Right lung (tissue), 10 donors: ENCODE measurements at places on chromosomes 12 and 14.

DNA sequence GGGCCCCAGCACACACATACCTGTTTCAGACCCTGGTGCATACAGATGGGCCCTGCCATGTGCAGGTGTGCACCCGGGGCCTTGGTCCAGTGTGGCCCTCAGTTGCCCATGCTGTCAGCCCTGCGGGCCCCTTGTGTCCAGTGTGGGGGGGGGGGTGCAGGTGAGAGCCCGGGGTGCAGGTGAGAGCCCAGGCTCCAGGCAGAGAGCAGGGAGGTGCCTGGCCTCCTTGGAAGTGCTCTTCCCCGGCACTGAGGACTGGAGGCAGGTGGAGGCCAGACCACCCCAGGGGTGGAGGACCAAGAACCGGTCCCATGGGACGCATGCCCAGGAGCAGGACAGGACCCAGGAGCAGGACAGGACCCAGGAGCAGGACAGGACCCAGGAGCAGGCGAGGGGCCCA is 40.9 kb downstream of the FBRSL1 start:
- no peak for DNase-seq

DNA sequence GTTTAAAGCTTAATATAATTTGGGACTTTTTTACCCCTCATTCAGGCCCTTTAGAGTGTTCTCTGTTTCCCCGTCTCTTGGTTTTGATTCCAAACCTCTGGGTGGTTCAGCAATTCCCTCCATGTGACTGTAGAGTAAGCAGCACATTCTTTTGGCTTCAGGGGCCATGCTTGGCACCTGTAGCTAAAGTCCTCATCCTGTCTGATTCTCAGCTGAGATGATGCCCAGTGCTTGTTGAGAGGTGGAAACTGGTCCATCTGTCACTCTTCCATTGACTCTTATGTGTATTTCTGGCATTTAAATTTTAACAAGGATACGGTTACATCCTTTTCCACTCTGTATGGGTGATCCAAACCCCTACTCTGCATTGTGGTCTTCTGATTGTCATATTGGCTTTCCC is 127.1 kb downstream of the DIO2 start:
- DNase-seq = no peak

- peak; percentile 27 for DNase-seq
These were observed 7.5 kb downstream of the VTI1B start for GRCh38 chr14:67666750-67667449.

DNA sequence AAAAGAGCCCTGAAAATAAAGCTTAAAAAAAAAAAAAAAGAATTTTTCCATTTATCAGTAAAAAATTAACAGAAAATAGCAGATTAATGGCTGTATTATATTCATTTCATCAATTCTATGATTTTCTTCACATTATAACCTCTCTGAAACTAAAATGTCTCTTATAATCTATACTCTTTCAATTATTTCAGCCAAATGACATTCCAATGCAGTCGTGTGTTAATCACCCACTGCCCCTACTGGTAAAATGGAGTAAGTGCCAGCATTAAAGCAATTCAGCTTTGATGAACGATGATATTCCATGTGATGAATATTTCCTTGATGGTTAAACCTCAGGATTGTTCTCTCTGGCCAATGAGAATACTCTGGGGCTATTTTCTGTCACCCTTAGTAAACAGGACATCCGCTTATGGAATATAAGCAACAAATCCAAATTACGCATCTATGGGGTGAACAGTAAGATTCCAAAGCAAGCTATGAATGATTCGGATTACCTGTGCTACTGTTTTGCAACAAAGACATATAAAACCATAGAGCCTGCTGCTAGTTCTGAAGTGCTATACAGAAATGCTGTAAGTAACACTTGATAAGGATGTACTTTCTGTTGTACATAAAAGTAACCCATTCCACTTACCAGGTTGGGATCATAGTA is 20.3 kb upstream of the SYCP3 start:
- DNase-seq = no peak

DNA sequence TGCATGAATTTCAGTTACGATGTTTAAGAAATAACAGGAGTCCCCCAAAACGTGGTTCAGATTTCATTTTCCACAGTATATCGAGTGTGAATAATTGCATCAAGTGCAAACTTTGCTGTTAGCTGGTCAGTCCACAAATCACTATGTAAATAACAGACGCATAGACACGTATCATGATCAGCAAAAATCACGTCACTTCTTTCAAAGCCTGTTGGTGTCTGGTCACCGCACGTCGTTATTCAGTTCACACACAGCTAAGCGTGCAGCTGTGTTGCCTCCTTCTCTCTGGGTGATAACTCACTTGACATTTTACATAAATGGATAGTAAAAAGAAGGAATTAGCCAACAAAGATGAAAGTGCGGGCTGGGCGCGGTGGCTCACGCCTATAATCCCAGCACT is 126.8 kb upstream of the MED13L start:
- DNase-seq = no peak

GRCh38 chr14:50260511-50260910 is 29.1 kb upstream of the SOS2 start:
- no peak for DNase-seq
